Activated CD4-positive, alpha-beta T cell treated with anti-CD3 and anti-CD28 coated beads, Interleukin-2, amount 50 U/mL, for 24 hours (primary cell): ENCODE measurements at places on chromosomes 2 and 18.

- DNase-seq = no peak
These were observed 199.4 kb downstream of the CYRIA start for GRCh38 chr2:16466133-16466820.

GRCh38 chr2:46328829-46329228 is 31.6 kb downstream of the EPAS1 start:
- DNase-seq = no peak

DNA sequence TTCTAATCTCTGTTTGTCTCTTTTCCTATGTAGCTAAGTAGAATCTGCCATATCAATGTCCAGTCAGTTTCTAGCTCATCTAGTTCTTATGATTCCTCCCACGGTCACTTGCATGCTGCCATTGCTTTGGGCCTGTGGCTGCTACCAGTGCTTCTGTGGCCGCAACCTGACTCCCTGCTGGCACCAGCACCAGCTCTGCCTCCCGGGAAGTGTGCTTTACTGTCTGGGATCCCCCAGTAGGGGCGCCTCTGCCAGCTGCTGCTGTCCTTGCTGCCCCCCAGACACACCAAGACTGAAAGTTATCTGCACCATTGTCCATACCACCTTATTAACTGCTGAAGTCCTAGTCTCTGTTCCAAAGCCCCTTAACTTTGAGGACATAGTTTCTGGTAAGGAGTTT is 56.3 kb downstream of the RAPGEF4 start:
- DNase-seq = no peak

- DNase-seq = no peak
These were observed 380.0 kb downstream of the METTL4 start for GRCh38 chr18:2191180-2191790.

GRCh38 chr2:105739426-105739825 is 5.3 kb upstream of the NCK2 start:
- DNase-seq = no peak

DNA sequence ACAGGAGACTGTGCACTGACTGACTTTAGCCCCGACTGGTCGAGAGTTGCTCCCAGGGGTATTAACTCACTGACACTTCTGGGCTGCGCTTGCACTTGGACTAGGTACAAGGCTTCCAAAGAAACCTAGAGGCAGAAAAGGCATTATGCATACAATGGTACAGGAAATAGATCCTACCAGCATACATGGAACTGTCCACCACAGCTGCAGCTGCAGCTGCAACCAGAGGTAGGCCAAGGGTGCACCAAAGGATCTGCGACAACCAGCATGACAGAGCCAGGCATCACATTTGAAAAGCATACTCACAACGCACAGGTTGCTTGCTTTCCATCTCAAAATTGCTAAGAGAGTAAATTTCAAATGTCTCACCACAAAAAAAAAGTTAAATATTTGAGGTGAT is 22.6 kb upstream of the PGAP1 start:
- DNase-seq = no peak

DNA sequence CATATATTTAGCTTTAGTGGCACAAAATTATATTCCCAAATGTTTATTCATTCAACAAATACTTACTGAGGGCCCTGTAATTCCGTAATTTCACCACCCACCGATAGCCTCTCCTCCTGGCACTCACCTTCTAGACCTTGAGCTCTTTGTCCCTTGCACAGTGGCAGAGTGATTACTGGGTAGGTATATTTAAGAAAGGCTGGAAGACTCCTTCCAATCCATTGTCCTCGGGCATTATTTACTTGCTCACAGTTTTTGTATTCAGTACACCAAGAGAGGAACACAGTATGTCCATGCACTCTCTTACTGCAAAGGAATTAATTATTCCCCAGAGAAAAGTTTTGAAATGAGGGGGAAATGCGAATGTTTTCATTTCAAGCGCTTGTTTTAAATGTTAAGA is 1.1 kb upstream of the CDCA7 start:
- DNase-seq = no peak

DNA sequence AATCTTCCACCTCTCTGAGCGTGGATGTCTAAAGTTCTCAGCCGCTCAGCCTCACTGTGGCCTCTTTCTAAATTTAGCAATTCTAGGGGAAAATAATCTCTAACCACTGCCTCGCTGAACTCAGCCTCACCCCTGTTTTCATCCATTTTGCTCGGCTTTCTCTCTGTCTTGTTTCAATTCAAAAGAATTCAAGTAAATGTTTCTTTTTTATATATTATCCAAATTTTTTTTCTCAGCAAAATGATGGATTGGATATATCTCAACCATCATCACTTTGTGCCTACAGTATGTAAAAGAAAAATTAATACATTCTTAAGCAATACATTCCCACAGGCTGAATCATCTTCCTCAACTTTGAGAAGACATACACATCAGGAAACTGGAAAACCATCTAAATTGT is 24.0 kb upstream of the GALNT5 start:
- no peak for DNase-seq

DNA sequence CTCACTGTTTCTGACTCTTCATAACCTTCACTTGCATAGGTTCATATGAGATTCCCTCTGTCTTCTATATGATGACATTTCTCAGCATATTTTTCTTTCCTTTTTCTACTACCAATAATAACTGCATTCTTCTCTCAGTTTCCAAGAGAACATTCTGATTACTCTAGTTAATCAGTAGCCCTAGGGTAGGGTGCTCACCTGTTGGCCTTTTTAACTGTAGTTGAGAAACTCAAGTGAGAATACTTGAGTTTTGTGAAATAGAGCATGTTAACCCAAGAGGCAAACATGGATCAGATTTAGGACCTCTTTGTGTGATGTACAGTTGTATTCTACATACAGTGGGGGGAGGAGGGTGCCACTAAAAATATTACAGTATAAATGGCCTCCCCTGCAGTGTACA is 308.0 kb downstream of the CMPK2 start:
- DNase-seq = no peak

DNA sequence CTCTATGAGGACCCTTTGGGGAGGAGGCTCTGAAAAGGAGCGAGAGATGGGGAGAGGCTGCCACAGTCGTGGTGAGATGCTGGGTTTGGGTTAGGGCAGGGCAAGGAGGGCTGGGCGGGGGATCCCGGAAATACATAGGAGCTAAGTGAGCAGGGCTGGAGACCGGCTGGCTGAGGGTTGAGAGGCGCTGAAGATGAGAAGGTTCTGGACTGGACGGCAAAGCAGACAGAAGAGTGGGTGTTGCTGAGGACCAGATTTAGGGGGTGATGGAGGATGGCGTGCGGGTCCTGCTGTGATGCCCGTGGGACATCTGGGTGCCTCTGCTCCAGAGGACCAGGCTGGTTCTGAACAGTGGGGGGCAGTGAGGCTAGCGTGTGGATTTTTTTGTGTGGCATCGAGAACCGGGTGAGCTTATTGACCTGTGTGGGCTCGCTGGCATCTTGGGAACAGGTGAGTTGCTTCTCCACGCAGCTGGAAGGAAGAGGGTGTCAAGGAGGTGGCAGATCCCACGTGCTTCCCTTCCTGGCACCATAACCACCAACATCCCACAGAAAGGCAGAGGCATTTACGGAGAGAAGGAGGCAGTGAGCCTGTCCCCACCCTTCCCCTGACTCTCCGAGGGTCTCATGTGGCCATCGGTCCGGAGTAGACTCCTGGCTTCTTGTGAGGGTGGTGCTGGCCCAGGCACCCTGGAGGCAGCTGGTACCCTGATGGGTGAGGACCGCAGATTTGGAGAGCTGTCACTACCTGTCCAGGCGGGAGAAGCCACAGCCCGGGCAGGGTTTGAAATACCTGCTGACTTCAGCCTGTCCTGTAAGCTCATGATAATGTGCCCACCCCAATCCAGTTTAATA is 70.3 kb downstream of the ASB1 start:
- no peak for DNase-seq

GRCh38 chr2:172449911-172450550 is 22.6 kb downstream of the ITGA6 start:
- no peak for DNase-seq

DNA sequence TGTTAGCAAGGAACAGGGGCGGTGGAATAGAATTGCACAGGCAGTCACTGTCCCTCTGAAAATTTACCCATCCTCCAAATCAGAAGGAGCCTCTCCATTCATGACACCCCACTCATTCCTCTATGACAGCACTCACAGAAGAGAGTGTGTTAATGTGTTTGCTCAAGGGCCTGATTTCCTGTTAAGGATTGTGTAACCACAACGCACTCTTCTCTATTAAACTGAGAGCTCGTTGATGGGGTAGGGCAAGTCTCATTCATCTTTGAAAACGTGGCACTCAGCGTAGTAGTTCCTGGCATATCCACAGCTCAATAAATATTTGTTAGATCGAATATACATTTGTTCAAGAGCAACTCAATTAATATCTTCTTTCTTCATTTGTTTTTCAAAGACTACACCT is 106.4 kb downstream of the VAPA start:
- no peak for DNase-seq

GRCh38 chr2:98085649-98086048 is 1.3 kb upstream of the VWA3B start:
- DNase-seq = no peak

- no peak for DNase-seq
These were observed 86.6 kb downstream of the LRP1B start for GRCh38 chr2:142044197-142044596.

DNA sequence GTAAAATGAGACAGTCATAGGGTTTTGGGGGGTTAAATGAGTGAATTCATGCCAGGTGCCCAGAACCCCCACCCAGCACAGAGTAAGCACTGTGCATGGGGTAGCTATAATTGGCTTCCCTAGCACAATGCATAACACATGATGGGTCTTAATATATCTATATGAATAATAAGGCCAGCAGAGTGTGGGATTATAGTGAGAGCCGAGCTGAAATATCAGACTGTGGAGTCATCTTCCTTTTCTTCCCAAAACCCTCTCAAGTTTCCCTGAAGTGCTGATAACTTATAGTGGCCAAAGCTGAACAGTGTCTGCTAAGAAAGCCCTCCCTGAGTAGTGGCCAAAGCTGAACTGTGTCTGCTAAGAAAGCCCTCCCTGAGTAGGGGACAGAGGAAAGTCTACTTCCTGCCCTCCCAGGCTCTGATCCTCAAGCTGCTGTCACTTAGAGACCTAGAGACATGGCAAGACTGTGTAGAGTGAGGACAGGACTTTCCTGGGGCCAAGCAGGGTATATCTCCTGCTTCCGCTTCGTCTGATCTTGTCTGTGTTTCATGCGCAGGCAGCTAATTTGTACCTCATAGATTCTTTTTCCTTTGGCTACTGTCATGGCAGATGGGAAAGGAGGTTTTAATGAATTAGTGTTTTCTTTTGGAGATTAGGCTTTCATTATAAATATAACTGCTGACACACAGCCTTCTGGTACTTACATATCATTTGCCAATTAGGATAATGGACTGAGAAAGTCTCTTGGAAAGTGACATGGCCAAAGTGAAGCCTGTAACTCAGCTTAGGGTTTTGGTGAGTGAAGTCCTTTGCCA is 94.9 kb downstream of the FHOD3 start:
- no peak for DNase-seq

GRCh38 chr18:75378376-75379315 is 48.9 kb downstream of the SMIM21 start:
- DNase-seq = no peak

DNA sequence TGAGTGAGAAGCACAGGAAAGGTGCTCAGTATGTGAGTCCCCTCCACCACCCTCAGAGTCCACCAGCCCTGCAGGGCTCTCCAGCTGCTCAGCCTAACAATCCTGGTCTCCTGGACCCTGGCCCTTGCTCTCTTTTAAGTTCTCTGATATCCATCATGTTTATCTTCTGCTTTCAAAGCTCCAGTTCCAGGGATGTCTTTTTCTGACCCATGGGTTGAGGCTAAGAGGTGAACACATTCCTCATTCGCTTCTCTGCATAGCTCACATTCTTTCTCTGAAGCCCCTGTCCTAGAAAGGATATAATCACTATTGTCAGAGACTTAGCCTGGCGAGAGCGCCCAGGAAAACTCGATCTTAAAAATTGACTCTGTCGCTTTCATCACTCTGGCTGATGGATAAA is 86.4 kb downstream of the ARL4C start:
- no peak for DNase-seq

- no peak for DNase-seq
These were observed 11.0 kb upstream of the RALB start for GRCh38 chr2:120241684-120242083.
